ENCODE measurements at places on chromosomes 13 and 19.
A peak's percentile ranks its signal among the peaks of the same experiment; 100 is the strongest.

DNA sequence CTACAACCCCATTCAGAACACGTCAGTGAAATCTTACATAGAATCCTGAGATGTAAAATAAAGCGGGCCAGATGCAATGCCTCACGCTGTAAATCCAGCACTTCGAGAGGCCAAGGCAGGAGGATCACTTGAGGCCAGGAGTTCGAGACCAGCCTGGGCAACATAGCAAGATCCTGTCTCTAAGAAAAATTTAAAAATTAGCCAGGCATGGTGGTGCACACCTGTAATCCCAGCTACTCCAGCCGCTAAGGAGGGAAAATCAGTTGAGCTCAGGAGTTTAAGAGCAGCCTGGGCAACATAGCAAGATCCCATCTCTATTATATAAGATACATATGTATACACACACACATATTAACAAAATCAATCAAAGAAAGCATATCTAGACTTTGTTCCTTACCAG lies 41.2 kb downstream of the PEX11G start:
- DNase-seq = no peak

DNA sequence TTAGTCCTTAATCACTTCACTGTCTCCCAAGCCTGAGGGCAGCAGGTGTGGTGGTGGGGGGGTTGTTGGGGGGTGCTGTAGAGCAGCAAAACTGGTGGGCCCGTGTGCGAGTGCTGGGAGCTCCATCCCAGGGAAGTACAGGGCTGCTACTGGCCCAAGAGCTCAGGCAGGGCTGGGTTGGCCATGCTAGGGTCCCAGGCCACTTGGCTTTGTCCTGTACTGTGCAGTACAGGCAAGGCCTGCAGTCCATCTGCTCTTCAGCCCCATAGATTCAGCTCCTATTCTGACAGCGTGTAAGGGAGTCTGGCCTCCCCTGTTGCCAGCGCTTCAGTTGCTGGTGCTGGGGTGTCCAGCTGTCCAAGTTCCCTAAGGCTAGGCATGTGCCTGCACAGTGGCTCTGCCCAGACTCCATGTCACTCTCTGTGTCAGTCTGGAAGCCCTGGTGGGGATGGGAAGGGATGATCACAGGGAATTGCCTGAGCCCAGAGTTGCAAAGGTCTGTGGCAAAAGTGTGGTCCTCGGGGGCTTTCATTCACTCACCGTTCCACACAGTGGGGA lies 1261.7 kb downstream of the EFNB2 start:
- no peak for DNase-seq

DNA sequence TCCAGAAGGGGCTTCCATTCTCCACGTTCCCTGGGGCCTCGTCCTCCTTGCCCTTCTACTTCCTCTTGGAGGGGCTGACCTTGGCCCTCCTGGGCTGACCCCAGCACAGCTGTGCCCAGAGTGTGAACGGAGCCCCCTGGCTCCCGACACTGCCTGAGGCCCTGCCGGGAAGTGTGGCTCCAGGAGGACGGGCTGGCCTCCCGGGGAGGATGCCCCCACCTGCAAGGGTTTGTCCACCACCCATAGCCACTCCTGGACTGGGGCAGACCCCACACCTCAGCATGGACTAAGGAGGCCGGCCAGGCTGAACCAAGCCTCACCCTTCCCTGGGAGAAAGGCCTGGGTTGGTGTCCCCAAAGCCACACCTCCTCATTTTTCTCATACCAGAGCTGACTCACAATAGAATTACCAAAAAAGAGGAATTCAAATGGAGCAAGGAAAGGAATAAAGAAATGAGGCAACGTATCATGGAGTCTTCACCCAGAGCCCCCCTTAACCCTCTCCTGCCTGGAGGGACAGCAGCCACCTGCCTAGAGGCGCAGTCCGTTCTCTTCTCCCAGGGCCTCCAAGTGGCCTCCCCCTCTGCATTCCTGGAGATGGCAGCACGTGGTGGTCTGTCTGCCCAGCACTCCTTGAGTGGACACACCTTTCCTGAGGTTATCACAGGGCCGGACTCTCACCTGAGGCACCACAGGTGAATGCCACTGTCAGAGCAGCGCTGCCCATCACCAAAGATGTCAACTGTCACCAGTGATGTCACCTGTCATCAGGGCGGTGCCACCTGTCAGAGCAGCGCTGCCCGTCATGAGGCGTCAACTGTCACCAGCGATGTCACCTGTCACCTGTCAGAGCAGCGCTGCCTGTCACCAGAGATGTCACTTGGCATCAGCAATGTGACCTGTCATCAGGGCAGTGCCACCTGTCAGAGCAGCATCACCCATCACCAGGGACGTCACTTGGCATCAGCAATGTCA lies 3.1 kb upstream of the C13orf46 start:
- DNase-seq = no peak

- no peak for DNase-seq
Measured at GRCh38 chr13:29589967-29590366, 5.5 kb downstream of the SLC7A1 start.

DNA sequence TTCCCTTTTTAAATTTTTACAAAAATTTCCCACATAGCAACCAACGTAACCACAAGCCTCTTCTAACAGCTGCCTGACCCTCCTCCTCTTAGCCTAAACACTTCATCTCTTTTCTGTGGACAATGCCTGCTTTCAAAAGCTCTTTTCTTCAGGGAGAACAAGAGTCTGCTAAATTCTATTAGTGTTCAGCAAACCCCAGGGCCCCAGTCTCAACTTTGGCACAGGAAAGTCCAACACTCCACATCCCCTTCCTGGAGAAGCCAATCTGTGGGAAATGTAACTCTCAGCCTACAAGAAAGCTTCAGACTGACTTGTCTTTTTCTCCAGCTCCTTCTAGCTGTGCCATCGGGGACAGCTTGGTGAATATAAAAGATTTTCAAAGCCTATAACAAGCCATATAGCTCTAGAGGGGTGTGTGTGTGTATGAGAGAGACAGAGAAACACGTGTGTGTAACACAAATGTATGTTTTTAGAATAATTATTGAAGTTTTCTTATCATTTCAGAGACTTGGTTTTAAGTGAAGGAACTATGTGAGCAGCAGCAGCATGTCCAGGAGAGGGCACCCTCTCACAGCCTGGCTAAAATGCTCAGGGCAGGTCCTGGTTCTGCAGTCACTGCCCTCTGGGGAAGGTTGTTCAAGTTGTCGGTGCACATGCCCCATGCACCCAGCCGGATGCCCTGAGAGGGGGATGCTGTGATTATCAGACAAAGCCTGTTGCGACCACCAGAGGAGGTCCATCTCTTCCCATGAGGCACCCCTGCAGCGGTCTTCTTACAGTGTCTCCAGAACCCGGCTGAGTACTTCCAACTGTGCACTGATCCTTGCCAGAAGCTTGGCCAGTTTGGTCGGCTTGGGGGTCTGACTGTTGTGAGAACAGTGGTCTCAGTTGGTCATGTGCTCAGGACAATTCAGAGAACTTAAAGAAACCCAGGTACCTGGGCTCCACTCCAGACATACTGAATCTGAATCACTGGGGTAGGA lies 34.4 kb downstream of the CCDC70 start:
- DNase-seq = peak; percentile 4

- no peak for DNase-seq
Measured at GRCh38 chr13:112688560-112689302, 1.1 kb upstream of the ATP11A start.

DNA sequence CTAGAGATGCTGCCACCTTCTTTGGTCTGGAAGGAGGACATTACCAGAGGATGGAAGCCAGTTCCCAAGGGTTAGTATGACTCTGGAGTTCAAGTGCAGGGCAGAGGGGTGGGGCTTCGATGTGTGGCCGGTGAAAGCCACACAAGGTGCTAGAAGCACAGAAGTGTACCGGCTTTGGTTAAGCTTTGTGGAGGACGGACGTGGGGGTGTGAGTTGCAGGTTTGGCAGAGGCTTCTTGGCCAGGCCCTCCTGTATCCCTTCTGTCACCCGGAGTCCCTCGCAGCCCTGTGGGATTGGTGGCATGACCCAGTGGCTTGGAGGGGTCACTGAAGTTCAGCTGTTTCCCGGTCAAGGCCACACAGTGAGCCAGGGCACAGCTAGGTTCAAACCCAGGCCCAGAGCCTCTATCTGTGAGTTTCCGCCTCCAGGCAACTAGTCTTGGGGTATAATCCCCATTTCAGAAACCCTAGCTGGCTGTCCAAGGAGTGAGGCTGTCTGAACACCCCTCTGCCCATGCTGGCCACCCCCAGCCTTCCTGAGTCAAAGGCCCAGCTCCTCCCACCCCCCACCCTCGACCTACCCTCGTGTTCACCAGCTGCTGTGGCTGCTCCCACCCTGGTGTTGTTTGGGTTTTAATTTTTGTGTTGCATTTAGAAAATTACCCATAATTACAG lies 4.6 kb upstream of the SSBP4 start:
- DNase-seq = no peak

GRCh38 chr19:17966550-17967256 lies at the start of gene KCNN1:
TSS of gene KCNN1 (plus strand) at chr19:17967107. CDS start at chr19:17973889, 6,782 bp downstream.
- DNase-seq = no peak

DNA sequence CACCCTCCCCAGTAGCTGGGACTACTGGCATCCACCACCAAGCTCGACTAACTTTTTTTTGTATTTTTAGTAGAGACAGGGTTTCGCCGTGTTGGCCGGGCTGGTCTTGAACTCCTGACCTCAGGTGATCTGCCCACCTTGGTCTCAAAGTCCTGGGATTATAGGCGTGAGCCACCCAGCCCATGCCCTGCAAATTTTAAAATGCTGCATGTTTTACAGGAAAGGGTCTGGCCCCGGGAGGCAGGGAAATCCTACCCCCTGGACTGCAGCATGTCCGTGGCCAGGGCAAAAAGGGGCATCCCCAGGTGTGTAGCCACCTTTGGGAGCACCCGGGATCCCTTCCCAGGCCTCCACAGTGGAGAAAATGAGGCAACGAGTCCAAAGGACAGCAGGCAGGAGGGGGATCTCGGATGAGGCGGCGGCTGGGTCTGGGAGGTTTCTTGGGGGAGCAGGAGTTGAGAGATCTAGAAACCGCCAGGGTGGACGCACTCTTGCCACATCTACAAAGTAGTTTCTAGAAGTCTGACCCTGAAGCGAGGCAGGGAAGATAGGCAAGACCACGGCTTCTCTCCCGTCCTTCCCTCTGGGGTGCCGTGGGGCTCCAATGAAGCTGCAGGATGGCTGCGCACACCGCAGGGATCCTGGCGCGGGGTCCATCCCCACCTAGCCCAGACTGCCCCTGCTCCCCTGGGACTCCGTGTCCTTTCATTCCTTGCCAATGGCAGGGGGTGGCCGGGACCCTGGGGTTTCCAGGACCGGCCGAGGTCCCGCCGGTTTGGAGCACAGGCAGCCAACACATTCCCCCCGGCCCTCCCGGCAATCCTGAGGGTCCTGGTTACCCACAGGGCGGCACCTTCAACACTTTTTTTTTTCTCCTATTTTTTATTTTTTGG lies 21.3 kb upstream of the ZBTB7A start:
- DNase-seq = no peak

- no peak for DNase-seq
Measured at GRCh38 chr13:59274958-59275727, 888.6 kb downstream of the DIAPH3 start.

GRCh38 chr13:91153372-91153771 lies 194.1 kb upstream of the MIR17HG start:
- DNase-seq = no peak

- DNase-seq = no peak
Measured at GRCh38 chr13:45289936-45290563, 50.9 kb downstream of the TPT1 start.

- DNase-seq = peak; percentile 54
Measured at GRCh38 chr13:25971459-25972145, 80.2 kb downstream of the SHISA2 start.

DNA sequence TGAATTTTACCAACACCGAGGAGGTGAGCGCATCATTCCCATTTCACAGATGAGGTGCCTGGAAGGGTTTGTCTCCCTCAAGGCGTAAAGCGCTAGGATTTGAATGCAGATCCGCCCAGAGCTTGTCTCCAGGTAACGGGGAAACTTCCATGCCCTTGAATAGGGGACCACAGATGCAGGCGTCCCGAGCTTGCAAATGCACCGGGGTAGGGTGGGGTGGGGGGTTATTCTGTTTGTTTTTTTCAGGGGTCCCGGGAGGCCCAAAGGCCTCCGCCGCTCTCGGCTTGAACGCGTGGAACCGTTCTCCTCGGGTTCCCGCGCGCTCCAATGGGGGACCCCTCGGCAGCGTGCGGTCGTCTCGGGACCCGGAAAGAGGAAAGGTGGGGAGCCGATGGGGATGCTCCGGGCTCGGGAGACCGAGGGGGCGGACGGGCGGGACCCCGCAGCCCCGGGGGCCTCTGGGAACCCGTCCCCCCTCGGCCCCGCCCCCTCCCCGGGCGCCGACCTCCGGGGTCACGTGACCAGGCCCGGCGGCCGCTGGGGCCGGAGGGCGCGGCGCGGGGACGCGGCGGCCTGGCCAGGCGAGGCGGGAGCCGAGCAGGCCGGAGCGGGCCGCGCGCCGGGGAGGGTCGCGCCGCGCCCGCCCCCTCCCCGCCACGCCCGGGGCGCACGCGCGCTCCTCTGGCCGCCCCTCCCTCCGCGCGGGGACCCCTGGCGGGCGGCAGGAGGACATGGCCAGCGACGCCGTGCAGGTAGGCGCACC lies at the start of gene PKN1:
Gene PKN1 (plus strand): TSS at position 516 of the 763 bp plus-strand sequence. CDS start 216 bp downstream, at position 732.
- no peak for DNase-seq

- no peak for DNase-seq
Measured at GRCh38 chr13:99828123-99828522, 143.4 kb downstream of the ZIC5 start.

DNA sequence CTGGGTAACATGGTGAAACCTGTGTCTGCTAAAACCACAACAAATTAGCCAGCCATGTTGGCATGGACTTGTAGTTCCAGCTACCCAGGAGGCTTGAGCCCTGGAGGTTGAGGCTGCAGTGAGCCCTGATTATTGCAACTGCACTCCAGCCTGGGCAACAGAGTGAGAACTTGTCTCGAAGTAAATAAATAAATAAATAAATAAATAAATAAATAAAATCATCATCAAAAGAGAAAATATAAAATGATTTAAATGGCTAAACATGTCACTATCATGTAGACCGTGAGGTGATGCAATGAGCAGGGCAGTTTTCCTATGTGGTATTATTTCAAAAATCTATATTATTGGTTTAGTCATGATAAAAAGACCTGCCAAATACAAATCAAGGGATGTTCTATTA lies 2074.3 kb downstream of the PCDH9 start:
- no peak for DNase-seq

- no peak for DNase-seq
Measured at GRCh38 chr13:31545616-31546015, 193.7 kb upstream of the RXFP2 start.

DNA sequence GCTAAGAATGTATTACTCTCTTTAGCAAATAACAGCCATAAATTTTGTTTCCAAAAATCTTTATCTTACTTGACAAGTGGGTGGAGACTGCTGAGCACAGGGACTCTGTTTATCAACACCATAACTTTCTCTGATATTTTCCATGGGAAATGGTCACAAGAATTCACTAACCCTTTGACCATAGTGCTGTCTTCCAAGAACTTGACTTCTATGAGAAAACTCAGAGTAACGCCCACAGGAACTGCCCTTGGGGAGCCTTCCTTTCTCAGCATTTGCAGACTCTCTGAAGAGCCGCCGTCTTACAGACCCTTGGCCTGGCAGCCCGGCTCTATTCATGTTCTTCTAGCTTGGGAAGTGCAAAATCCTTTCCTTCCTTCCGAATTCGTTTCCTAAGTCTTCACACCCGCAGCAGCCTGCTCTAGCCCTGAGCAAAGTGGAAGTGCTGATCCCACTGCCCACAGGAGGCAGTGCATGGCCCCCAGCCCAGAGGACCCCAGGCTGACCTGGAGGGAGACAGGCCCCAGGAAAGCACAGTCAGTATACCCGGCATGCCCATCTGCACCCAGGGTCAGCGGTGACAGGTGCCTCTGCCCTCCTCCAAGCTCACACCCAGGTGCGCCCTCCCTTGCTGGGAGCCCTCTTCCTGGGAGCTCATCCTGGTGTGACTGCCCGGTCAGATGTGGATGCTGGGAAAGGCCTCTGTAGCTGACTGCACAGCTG lies 10.2 kb downstream of the GAS6 start:
- no peak for DNase-seq
